Left ventricle myocardium inferior (tissue), 1 donor: ENCODE measurements at places on chromosomes 2 and 18. TPM values are rescaled to one million over a fixed set of nuclear protein-coding genes. Genes with fewer than 3 reads are reported as not detected.

The GKN2 gene
- total RNA-seq, result not detected

- H3K4me1 ChIP-seq, result no peaks in the 10 kb centered on the region
- no peak overlapping the region for H3K4me3 ChIP-seq
- H3K27me3 ChIP-seq, result peaks cover 51% of the 10 kb centered on the region
These were observed 402.7 kb downstream of the SETBP1 start for GRCh38 chr18:45083226-45083855.

DNA sequence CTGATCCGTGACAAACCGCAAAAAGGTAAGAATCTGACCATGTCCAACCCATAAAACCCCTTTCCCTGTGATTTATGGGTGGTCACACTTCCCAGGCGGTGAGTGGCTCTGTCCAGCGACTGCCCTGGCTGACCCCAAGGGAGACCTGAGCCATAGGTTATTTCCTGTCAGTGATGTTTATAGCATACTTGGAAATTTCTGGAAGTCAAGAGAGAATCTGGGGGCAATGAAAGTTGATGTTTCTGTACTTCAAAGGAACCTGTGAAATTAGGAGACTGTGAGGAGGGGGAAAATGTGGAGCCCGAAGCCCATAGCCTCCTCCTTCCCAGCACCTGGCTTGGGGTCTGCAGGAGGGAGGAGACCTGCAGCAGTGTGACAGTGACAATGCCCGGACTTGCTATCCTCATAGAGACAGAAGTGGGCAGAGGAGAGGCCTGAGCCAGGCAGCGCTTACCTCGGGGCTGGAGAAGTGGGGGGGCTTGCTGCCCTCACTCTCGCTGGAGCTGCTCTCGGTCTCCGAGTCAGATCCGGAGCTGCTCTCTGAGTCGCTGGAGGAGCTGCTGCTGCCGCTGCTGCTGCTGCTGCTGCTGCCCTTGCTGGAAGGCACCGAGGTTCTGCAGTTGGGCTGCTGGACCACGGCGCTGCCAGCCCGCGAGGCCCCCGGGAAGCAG lies 111.3 kb upstream of the REV1 start:
- no peak overlapping the region for H3K4me3 ChIP-seq
- H3K27ac ChIP-seq, result no peak overlapping the region
- peaks cover 7% of the 10 kb centered on the region for H3K4me1 ChIP-seq
- no peak for DNase-seq
- no peaks in the 10 kb centered on the region for H3K27me3 ChIP-seq
- no peaks in the 10 kb centered on the region for H3K36me3 ChIP-seq

DNA sequence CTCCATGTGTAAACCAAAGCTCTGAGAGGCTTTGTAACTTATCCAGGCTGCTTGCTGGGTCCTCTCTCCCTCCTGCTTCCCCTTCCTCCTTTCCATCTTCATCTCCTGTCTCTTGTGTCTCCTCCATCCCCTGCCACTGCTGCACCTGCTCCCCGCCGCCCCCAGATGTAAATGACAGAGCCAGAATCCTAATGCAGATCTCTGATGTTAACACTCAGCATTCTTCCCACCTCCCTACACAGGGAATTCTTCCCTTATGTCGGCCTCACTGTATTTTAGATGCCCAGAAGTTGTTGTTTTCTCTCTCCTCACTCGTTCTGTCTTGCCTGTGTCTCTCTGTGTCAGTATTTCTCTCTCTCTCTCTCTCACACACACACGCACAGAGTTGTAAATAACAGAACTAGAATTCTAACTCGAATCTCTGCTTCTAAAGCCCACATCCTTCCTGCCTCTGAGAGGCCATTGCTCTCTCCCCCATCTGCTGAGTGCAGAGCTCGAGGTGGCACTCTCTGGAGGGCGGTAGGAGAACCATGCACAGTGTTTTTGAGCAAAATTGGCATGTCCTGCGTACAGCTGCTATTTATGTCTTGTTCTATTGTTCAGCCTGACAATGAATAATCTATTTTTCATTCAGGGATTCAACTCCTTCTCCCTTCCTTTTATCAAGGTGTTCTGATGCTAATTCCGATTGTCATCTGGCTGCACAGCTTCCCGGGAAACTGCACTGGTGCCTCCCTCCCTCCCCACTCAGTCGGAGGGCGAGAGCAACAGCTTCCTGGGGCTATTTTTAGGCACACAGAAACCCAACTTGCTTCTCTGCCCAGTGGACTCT lies 219.9 kb downstream of the SH3RF3 start:
- no peaks in the 10 kb centered on the region for H3K27me3 ChIP-seq
- H3K4me1 ChIP-seq, result peaks cover 49% of the 10 kb centered on the region
- DNase-seq, result no peak
- H3K4me3 ChIP-seq, result no peak overlapping the region
- peak overlapping the region; percentile 65 for H3K27ac ChIP-seq

GRCh38 chr18:7414459-7414858 lies 152.7 kb upstream of the PTPRM start:
- H3K27ac ChIP-seq, result peak overlapping the region; percentile 69
- DNase-seq, result peak; percentile 17
- peaks cover 20% of the 10 kb centered on the region for H3K4me1 ChIP-seq

DNA sequence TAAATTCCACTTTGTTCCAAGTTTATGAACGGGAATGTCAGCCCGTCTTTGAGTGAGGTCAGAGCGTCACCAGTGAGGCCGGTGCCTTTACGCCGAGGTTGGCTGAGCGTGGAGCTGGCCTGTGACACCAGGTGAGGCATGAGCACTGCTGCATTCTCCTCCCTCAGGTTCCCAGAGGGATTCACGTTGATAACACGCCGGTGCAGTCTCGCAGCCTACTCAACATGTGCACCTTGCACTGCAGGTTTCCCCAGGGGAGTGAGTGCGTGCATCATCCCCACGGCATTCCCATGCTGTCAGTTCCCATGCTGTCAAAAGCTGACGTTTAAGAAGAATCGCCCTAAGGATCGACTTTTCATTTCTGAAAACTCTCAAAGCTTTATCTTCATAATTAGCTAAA lies 213.3 kb downstream of the LDLRAD4 start:
- no peaks in the 10 kb centered on the region for H3K36me3 ChIP-seq
- H3K4me1 ChIP-seq, result peaks cover 48% of the 10 kb centered on the region
- no peaks in the 10 kb centered on the region for H3K27me3 ChIP-seq
- H3K4me3 ChIP-seq, result no peak overlapping the region

The REG3G gene
- total RNA-seq, result not detected

- H3K36me3 ChIP-seq, result no peaks in the 10 kb centered on the region
- H3K27ac ChIP-seq, result peak overlapping the region; percentile 37
- DNase-seq, result no peak
- H3K27me3 ChIP-seq, result no peaks in the 10 kb centered on the region
- H3K4me3 ChIP-seq, result peak overlapping the region; percentile 55
- H3K4me1 ChIP-seq, result peaks cover 11% of the 10 kb centered on the region
These were observed 119.6 kb upstream of the ARL5A start for GRCh38 chr2:151947813-151948165.

DNA sequence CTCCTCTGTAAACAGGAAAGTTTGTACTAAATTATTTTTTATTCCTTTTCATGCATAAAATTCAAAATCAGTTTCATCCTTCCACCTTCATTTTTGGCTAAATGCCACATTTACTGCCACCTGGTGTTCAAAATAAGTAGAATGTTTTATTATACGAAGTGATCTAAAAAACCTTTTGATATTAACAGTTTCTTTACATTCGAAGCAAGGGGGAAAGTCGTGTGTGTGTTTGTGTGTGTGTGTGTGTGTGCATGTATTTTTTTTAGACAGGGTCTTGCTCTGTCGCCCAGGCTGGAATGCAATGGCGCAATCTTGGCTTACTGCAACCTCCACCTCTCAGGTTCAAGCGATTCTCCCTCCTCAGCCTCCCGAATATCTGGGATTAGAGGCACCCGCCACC lies 9.0 kb upstream of the SCN9A start:
- no peaks in the 10 kb centered on the region for H3K27me3 ChIP-seq
- DNase-seq, result no peak
- H3K36me3 ChIP-seq, result no peaks in the 10 kb centered on the region
- H3K27ac ChIP-seq, result no peak overlapping the region

The UGT1A5 gene
- total RNA-seq, result not detected

The CNGA3 gene
- total RNA-seq, result not detected

The RFTN2 gene
- total RNA-seq, result 5.6 TPM

The IL18R1 gene
- total RNA-seq, result 1.8 TPM

- H3K27ac ChIP-seq, result no peak overlapping the region
- H3K36me3 ChIP-seq, result no peaks in the 10 kb centered on the region
- H3K4me1 ChIP-seq, result no peaks in the 10 kb centered on the region
- no peak for DNase-seq
- no peaks in the 10 kb centered on the region for H3K27me3 ChIP-seq
- no peak overlapping the region for H3K4me3 ChIP-seq
These were observed 107.6 kb downstream of the TMEM17 start for GRCh38 chr2:62398356-62398755.

DNA sequence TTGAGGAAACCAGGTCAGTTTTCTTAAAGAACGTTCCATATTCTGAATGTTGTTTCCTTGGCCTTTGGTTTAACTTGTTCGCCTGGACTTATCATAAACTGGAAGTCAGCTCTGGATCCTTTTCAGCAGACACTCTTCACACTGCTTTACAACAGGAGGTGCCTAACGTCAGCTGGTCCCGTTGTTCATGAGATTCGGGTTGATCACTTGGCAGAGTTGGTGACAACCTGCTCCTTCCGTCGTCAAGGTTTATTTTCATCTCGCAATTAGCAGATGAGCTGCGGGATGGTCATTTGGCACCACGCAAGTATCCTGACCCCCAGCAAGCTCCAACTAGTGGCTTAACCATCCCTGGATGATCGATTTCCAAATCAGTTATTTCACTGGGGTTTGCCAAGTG lies 23.0 kb upstream of the BIN1 start:
- H3K4me3 ChIP-seq, result no peak overlapping the region
- no peak overlapping the region for H3K27ac ChIP-seq
- no peaks in the 10 kb centered on the region for H3K4me1 ChIP-seq
- no peak for DNase-seq

- peaks cover 40% of the 10 kb centered on the region for H3K4me1 ChIP-seq
- no peak overlapping the region for H3K4me3 ChIP-seq
- peak overlapping the region; percentile 4 for H3K27ac ChIP-seq
- DNase-seq, result no peak
These were observed 198.2 kb downstream of the PRKCE start for GRCh38 chr2:45849491-45850283.

The ZNF407 gene
- total RNA-seq, result 10.6 TPM

- H3K27me3 ChIP-seq, result no peaks in the 10 kb centered on the region
- H3K4me1 ChIP-seq, result no peaks in the 10 kb centered on the region
- no peak for DNase-seq
- no peaks in the 10 kb centered on the region for H3K36me3 ChIP-seq
- H3K4me3 ChIP-seq, result no peak overlapping the region
These were observed 31.7 kb upstream of the SELENOI start for GRCh38 chr2:26314243-26314642.

- no peaks in the 10 kb centered on the region for H3K36me3 ChIP-seq
- H3K27me3 ChIP-seq, result no peaks in the 10 kb centered on the region
- no peak overlapping the region for H3K27ac ChIP-seq
- no peak for DNase-seq
These were observed 3.0 kb upstream of the IRS1 start for GRCh38 chr2:226802573-226802972.

The MTCL1 gene
- 9.1 TPM for total RNA-seq

The FIGN gene
- total RNA-seq, result 12.9 TPM

- no peaks in the 10 kb centered on the region for H3K36me3 ChIP-seq
- H3K4me1 ChIP-seq, result no peaks in the 10 kb centered on the region
- no peak for DNase-seq
- H3K27ac ChIP-seq, result no peak overlapping the region
- H3K27me3 ChIP-seq, result no peaks in the 10 kb centered on the region
- no peak overlapping the region for H3K4me3 ChIP-seq
These were observed 149.0 kb downstream of the MIB1 start for GRCh38 chr18:21889570-21889969.

DNA sequence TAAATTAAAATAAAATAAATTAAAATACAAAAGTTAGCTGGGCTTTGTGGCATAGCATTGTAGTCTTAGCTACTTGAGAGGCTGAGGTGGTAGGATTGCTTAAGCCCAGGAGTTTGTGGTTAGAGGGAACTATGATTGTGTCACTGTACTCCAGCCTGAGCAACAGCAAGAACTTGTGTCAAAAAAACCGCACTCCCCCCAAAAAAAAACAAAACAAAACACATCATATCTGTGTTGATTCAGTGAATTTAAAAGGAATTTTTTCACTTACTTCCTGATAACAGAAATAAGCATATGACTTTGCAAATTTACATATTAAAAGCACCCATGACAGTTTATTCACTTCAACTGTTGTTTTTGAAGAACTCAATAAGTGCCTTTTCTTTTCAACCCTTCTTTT lies 68.1 kb upstream of the PELI1 start:
- H3K27ac ChIP-seq, result no peak overlapping the region
- DNase-seq, result no peak
- no peaks in the 10 kb centered on the region for H3K36me3 ChIP-seq
- peaks cover 26% of the 10 kb centered on the region for H3K4me1 ChIP-seq

GRCh38 chr2:233705911-233706506 lies 6.7 kb upstream of the UGT1A5 start:
- H3K4me3 ChIP-seq, result no peak overlapping the region
- H3K27ac ChIP-seq, result no peak overlapping the region
- H3K36me3 ChIP-seq, result no peaks in the 10 kb centered on the region

The RIT2 gene
- total RNA-seq, result not detected

The EVA1A gene
- total RNA-seq, result 0.41 TPM

The KIAA2012 gene
- not detected for total RNA-seq

The SCN3A gene
- total RNA-seq, result 0.99 TPM

DNA sequence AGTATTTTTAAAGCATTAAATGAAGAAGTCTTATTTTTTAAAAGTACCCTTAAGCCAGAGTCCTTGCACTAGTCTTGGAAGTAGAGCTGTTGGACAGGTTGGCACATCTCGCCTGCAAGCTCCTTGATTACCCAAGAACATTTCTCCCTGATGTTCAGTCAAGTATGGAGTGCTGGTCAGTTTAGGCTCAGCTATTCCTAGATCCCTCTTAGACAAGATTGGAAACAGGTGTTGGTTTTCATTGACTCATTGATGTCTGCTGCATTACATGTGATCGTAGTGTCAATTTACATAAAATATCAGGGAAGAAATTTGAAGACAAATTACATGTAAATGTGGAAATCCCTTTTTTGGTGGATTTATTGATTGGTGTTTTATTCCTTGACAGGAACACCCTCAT lies 170.4 kb downstream of the ZNF407 start:
- no peak for DNase-seq
- no peaks in the 10 kb centered on the region for H3K4me1 ChIP-seq
- H3K27me3 ChIP-seq, result no peaks in the 10 kb centered on the region
- no peak overlapping the region for H3K4me3 ChIP-seq
- H3K27ac ChIP-seq, result no peak overlapping the region

The CTDSP1 gene
- total RNA-seq, result 81.5 TPM

- peak overlapping the region; percentile 30 for H3K27ac ChIP-seq
- H3K4me3 ChIP-seq, result peak overlapping the region; percentile 37
- H3K4me1 ChIP-seq, result peaks cover 47% of the 10 kb centered on the region
- H3K27me3 ChIP-seq, result no peaks in the 10 kb centered on the region
These were observed 18.1 kb downstream of the CCDC141 start for GRCh38 chr2:179031731-179032408.
